Hindlimb muscle (tissue), 1 donor: ENCODE measurements at places on chromosomes 5 and 9. TPM values are rescaled to one million over a fixed set of nuclear protein-coding genes. Genes with fewer than 3 reads are reported as not detected.
A peak's percentile ranks its signal among the peaks of the same experiment; 100 is the strongest.

The PCDHB14 gene
- polyA plus RNA-seq = 7.5 TPM

GRCh38 chr5:921456-922435 lies 29.1 kb downstream of the TRIP13 start:
- DNase-seq = no peak

DNA sequence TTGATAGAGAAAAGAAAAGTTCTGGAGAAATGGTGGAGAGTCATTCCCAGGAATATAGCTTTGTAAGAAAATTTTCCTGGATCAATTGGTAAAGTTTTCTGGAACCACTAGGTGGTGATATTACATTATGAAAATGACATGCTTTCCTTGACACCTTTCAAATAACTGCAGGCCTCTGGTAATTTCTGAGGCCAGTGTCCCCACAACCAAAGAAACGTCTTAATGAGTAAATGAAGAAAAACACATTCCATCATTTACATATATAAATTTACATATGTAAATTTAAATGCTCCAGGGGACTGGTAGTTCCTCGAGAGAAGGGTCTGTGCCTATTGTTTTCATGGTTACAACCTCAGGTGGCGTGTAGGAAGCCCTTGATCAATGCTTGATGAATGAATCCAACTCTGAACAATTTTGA lies 17.2 kb upstream of the RGS3 start:
- DNase-seq = peak; percentile 47

The SKIC3 gene
- 58.1 TPM for polyA plus RNA-seq

DNA sequence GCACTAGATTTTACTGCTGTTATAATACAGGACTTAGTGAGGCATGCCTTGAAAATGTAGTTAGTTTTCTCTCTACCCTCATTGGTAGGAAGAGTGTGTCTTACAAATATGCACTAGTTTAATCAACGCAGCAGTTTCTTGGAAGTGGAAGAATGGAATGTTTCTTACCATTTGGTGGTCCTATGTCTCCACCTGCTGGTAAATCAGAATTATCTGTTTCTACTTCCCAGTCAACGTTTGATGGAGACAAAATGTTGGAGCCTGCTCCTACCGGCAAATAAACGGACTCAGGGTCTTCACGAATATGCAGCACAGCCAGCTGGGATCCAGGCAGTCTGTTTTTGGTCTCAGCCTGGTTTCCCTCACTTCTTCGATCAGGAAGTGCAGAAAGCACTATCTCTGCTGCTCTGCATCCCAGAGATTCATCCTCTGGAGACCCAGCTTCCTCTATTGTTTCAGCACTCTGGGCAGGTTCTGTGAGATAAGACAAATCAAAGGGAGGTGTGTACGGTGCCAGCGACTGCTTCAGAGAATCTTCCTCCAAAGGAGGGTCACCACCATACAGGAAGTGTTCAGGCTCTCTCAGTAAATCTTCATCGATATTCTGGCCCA lies 59.5 kb upstream of the PCA3 start:
- DNase-seq = peak; percentile 63

- no peak for DNase-seq
These were observed 412.7 kb downstream of the ACTL7B start for GRCh38 chr9:108443019-108443633.

DNA sequence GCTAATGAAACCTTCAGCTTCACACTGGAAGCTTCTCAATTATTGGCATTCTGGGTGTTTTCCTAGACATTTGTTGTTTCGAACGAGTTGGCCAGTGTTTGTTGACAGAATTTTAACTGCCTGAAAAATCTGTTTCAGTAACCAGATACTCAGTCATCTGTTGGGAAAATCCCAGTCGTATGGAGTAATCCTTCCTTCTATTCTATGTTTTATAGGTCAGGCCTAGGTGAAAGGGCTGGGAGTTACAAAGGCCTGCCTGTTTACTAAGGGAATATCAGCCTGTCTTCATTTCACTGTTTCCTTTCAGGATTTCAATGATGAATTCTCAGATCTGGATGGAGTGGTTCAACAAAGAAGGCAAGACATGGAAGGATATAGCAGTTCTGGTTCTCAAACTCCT lies 59.9 kb downstream of the GRAMD2B start:
- no peak for DNase-seq

DNA sequence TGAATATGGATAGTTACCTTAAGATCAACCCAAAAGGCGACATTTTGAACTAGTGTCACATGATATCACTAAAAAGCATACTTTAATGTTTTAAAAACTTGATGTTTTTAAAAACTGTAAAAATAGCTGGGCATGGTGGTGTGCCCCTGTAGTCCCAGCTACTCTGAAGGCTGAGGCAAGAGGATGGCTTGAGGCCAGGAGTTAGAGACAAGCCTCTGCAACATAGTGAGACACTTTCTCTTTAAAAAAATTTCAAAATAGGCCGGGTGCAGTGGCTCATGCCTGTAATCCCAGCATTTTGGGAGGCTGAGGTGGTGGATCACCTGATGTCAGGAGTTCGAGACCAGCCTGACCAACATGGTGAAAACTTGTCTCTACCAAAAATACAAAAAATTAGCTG lies 129.5 kb downstream of the NPR3 start:
- no peak for DNase-seq

- peak; percentile 53 for DNase-seq
These were observed 42.1 kb downstream of the CXXC5 start for GRCh38 chr5:139690064-139690802.

DNA sequence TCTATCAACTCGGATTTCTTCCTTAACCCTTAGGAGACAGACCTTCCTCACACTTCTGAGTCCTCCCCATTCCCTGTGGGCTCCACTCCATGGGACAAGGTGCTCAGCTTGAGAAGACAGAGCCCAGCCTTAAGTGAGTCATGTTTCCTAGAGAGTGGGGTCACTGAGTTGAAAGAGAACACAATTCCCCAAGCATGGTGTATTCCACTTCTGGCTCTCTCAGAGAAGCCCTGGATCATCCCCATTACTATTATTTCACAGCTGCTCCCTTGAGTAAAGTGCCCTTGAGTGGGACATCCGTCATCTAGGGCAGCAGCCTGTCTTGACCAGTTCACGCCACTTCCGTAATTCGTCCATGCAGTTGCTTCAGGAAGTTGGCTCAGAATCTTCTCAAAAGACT lies 604.8 kb downstream of the BNC2 start:
- DNase-seq = no peak

DNA sequence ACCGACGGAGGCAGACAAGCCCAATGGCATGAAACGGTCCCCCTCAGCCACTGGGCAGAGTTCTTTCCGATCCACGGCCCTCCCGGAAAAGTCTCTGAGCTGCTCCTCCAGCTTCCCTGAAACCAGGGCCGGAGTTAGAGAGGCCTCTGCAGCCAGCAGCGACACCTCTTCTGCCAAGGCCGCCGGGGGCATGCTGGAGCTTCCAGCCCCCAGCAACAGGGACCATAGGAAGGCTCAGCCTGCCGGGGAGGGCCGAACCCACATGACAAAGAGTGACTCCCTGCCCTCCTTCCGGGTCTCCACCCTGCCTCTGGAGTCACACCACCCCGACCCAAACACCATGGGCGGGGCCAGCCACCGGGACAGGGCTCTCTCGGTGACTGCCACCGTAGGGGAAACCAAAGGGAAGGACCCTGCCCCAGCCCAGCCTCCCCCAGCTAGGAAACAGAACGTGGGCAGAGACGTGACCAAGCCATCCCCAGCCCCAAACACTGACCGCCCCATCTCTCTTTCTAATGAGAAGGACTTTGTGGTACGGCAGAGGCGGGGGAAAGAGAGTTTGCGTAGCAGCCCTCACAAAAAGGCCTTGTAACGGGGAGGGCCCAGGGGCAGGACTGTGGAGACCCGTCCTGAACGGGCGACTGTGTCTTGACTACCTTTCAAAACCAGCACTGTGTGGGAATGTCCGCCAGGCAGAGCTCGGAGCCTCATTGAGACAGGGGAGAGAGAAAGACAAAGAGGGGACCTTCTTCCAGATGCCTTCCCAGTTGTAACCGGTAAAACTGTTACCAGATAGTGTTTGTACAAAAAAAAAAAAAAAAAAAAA lies 29.9 kb downstream of the CD180 start:
- DNase-seq = no peak

DNA sequence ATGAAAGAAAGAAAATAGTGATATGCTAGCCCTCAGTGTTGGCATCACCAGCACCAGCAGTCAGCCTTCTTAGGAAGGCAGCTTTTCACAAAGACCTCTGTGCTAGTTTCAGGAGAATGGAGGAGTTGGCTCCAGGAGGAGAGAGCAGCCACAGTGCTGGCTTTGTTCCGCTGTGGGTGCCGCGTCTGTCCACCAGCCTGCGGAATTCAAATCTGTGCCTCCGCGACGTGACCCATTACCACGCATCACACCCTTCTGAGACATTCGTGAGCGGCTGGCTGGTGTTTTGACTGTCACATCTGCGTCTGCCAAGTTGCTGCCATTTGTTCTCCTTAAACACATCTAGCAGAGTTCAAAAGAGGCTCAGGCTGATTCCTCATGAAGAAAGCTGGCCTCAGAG lies 34.4 kb downstream of the SNX18 start:
- DNase-seq = no peak

GRCh38 chr5:145968970-145969713 lies 32.8 kb downstream of the SH3RF2 start:
- no peak for DNase-seq

The IL13 gene
- not detected for polyA plus RNA-seq

GRCh38 chr9:134322781-134323241 lies 3.4 kb upstream of the RXRA start:
- no peak for DNase-seq

The TMEFF1 gene
- 2.7 TPM for polyA plus RNA-seq

DNA sequence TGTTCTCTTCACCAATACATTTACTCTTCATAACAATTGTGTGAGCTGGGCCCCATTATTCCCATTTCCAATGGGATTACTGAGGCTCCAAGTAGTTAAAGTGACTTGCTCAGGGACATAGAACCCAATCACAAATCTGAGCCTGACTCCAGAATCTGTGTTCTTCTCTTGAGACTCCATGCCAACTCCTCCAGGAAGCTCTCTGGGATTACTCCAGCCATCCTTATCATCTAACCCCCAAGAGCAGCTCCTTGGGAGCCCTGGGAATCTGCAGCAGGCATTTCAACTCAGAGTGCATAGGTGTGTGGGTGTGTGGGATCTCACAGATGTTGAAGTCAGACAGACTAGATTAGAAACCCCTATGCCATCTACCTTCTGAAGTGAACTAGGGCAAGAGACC lies 131.4 kb upstream of the BOD1 start:
- DNase-seq = no peak

The CCDC183 gene
- 3.0 TPM for polyA plus RNA-seq

DNA sequence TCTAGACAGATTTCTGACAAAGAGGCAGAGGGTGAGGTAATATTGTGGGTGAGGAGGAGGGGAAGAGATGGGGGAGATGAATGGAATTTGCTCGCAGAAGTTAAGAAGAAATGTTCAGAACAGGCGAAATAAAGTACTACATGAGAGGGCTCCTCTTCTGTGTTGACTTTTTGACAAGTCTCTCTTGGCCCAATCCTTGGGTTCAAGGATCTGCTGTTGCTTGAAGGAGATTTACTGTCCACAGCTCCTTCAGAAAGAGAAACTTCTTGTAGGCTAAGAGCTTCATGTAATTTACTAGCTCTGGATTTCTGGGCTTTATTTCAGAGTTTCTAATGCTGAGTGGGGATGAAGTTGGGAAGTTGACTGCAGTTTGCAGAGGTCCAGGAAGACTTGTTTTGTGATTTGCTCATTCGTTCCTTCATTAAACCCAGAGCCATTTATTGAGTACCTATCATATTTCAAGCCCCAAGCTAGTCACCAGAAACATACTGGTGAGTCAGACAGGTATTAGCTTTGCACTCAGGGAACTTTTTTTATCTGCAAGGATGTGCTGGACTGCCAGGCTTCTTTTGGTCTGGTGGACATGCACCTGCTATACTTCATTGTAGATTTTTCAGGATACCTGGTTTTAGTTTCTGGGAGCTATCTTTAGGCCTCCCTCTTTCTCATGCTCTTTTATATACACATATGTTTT lies 402.9 kb upstream of the CLINT1 start:
- DNase-seq = no peak

DNA sequence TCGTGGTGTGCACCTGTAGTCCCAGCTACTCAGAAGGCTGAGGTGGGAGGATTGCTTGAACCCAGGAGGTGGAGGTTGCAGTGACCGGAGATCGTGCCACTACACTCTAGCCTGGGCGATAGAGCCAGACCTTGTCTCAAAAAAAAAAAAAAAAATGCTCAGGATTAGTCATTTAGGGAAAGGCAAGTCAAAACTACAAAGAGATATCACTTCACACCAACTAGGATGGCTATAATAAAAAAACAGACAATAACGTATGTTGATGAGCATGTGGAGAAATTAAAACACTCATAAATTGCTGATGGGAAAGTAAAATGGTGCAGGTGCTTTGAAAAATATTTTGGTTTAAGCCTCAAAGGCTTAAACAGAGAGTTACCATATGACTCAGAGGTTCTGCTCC lies 6.3 kb upstream of the ANKRD34B start:
- DNase-seq = no peak

The PRR16 gene
- polyA plus RNA-seq = 28.0 TPM

DNA sequence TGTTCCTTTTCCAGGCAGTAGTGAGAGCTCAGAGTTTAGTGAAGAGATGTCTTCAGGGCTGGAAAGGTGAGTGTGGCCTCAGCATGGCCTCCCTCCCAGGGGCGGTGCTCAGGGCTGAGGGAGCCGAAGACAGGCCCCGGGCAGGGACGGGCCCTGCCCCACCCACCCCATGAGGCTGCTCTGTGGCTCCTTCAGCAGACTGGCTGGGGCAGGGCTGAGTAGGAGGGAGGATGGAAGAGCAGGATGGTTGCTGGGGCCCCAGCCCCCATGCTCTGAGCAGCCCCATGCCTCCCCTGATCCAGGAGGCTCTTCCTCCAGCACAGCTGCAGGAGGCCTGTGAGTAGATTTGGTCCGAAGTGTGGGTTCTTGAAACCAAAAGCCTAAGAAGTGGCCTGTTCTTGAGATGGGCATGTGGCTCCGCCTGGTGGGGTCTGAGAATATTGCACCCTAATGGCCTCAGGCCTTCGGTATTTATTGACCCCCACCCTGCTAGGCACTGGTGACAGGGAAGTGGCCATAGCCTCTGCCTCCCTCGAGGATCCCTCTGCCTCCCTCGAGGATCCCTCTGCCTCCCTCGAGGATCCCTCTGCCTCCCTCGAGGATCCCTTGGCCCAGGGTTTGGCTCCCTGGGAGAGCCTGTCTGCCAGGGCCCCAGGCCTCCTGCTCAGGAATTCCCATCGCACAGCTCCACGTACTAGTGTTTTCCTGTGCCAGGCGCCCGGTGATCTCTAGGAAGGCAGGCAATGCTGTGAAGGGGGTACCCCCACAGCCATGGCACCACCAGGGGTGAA lies 65.4 kb upstream of the GARNL3 start:
- DNase-seq = peak; percentile 89

GRCh38 chr9:95082401-95083084 lies 235.0 kb downstream of the FANCC start:
- DNase-seq = no peak

GRCh38 chr9:95078939-95079338 lies 238.6 kb downstream of the FANCC start:
- no peak for DNase-seq

The TMEM232 gene
- 1.0 TPM for polyA plus RNA-seq

The FBP1 gene
- polyA plus RNA-seq = 0.45 TPM

GRCh38 chr5:39658866-39659265 lies 234.1 kb upstream of the DAB2 start:
- DNase-seq = no peak

The FSTL4 gene
- polyA plus RNA-seq = 5.2 TPM

The SPINK13 gene
- polyA plus RNA-seq = 0.45 TPM

The INSL4 gene
- not detected for polyA plus RNA-seq

GRCh38 chr9:137759117-137759516 lies 118.5 kb upstream of the CACNA1B start:
- no peak for DNase-seq
